T-helper 17 cell (primary cell): ENCODE measurements at places on chromosomes 16 and 17.

DNA sequence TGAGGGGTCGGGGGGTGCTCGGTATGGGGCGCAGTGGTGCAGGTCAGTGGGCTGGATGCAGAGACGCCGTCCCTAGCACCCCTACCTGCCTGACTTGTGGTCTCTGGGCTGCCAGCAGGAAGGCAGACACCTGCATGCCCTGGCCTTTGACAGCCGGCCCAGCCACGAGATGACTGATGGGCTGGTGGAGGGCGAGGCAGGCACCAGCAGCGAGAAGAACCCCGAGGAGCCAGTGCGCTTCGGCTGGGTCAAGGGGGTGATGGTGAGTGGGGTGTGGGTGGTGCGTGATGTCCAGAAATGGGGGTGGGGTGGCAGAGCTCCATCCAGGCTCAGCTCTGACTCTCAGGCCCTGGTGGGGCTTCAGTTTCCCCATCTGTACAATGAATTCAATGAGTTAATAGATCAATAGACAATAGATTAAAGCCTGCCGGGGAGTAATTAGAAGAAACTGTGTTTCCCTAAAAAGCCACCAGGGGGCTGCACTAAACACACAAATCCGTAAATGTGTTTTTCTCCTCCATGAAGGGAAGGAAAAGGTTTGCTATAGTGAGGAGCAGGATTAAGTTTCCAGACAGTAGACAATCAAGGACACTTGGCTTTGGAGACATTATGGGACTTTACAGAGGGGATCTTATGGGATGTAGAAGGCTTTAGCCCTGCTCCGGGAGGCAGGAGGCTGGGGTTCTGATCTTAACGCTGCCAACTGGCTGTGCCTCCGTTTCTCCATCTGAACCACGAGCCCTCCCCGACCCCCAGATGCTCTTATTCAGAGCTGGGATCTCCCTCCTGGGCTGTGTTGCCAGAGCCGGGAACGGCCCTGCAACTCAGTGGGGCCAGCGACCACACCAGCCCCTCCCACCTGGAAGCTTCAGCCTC lies 2.2 kb downstream of the SLC12A3 start:
- peak; percentile 18 for DNase-seq

GRCh38 chr17:32780721-32781120 lies 96.2 kb downstream of the MYO1D start:
- no peak for DNase-seq

- no peak for DNase-seq
Measured at GRCh38 chr17:47982645-47983390, 11.9 kb downstream of the CDK5RAP3 start.

GRCh38 chr16:2494616-2495015 lies 19.1 kb upstream of the ATP6V0C start:
- DNase-seq = no peak

DNA sequence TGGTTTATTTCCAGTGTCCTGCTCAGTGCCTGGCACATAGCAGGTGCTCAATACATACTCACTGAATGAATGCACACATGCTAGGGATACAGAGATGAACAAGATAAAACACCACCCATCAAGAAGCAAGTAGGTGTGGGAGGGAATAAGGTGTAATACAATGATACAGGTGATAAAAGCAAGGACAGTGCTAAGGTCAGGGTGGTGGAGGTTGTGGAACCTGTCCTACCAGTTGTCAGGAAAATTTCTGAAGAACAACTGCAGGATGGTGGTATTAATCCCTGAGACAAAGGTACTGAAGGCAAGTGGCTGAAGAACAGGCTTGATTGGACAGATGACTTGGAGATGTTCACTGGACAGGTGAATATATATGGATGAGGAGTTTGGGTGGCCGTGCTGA lies 1.8 kb downstream of the KNOP1 start:
- no peak for DNase-seq

- DNase-seq = no peak
Measured at GRCh38 chr16:23518435-23518891, 8.2 kb upstream of the GGA2 start.

DNA sequence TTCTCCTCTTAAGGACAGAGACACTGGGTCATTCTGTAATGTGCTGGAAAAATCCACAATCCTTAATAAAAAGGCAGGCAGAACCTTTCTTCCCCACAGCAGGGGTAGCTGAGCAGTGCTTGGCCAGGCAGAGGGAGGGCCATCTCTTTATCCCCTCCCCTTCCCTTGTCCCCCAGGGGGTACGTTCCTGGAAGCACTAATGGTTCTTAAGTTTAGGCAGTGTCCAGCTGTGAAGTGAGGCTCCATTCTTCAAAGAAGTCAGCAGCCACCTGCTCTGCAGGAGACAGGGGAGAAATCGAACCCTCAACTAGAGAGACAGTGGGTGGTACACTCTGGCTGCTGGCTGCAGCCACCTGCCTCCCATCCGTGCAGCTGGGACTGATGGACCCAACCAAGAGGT lies 533.9 kb upstream of the CDH11 start:
- DNase-seq = no peak

DNA sequence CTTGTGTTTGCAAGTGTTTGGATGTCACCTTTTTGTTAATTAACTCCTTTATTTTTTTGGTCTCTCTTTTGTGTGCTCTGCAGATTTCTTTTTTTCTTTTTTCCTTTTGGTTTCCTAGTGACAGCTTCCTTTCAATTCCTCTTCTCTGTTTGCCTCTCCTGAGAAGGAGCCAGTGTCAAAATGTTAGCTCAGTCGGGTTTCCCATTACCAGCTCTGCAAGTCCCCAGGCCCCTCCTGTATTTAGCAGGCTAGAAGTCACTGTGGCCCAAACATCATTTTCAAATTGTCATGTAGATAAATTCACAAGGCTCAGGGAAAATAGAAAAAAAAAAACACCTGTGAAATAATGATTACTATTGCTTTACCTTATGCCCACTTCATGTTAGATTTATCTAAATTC lies 1621.6 kb downstream of the CDH8 start:
- no peak for DNase-seq

GRCh38 chr16:27924411-27925118 lies 138.9 kb downstream of the GSG1L start:
- DNase-seq = no peak

DNA sequence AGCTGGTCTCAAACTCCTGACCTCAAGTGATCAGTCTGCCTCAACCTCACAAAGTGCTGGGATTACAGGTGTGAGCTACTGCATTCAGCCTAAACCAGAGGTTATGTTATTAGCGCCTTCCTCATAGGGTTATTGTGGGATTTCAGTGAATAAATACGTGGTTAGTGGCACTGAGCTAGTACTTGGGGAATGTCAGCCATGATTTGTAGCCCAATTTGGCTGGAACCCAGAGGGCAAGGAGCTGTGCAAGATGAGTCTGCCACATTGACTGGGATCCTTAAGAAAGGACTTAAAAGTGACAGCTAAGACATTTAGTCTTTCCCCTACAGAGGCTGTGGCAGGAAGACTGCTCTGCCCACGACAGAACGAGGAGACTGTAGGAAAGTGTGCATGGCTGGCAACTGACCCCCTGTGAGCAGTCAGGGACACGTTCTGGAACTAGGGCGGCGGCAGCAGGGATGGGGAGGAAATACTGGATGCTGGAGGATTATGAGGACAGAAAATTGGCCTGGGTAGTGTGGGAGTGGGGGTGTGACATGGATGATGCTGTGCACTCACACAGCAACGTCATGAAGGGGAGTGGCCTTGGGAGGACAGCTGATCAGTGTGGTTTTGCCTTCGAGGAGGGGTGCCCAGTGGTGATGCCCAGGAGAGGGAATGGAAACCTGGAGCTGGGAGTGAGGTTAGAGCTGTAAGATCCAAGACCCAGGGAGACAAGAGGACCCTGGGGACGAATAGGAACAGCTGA lies 14.6 kb downstream of the ATP5PD start:
- DNase-seq = peak; percentile 30

DNA sequence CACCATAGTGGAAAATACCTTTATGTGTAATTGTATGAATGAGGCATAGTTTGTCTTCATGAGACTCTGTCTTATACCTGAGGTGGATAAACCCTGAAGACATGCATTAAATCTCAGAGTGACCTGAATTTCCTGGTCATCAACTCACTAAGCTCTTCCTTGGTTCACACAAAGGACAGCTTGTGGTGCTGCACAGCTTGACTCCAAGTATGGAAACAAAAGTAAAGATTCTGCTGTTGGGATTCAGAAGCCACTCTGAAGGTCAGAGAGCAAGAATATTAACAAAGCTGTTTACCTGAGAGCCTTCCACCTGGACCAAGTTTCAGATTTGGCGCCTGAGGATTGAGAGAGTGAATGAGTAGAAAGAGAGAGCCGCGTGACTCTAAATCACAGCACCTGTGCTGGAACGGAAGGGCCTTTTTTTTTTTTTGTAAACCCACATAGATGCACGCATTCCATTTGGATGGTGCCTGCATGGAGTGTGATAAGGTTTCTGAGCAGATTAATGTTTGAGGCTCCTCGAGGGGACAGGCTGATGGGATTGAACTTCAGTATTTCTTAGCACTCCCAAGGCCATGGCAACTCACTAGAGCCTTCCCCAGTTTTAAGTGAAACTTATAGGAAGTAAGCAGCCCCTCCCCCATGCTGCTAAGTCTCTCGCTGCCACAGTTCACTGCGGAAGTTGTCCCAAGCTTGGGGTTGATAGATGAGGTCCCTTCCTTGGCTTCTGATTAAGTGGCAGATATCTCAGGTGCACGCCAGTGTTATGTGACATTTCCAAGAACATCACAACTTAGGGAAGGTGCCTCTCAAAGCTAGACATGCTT lies 28.7 kb downstream of the CALB2 start:
- DNase-seq = no peak

DNA sequence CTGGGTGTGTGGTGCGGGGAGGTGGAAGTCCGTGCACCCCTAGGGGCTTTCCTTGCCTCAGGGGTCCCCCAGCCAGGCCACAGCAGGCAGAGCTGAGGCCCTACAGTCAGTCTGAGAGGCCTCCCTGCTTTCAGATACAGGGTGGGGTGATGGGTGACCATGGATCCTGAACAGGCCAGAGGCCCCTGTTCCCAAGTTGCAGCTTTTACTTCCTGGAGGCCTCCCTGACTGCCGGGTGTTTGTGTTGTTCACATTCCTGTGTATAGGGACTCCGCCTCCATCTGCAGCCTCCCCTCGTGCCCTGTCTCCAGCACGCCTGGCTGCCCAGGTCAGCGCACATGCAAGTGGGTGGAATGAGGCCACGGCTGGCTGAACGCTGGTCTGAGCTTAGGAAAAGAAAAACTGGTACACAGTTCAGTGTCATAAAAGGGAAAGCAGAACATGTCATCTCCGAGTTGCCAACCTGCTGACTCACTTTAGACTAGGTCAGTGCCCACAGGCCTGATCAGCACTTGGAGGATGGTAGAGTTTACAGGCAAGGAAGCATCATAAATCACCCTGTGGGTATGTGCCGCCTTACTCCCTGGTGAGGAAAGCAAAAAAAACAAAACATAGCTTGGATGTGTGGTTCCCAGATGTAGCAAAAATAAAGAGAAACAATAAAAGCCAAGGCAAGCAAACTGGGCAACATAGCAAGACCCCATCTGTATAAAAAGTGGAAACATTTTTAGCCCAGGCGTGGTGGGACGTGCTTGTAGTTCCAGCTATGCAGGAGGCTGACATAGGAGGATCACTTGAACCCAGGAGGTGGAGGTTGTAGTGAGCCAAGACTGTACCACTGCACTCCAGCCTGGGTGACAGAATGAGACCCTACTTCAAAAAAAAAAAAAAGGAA lies 6.2 kb upstream of the SLC7A6 start:
- DNase-seq = no peak
